NCI-H1436 (cell line): ENCODE measurements at places on chromosomes 11 and 22.

- DNase-seq, result no peak
Observed at GRCh38 chr11:86128914-86129313, 60.0 kb upstream of the PICALM start.

DNA sequence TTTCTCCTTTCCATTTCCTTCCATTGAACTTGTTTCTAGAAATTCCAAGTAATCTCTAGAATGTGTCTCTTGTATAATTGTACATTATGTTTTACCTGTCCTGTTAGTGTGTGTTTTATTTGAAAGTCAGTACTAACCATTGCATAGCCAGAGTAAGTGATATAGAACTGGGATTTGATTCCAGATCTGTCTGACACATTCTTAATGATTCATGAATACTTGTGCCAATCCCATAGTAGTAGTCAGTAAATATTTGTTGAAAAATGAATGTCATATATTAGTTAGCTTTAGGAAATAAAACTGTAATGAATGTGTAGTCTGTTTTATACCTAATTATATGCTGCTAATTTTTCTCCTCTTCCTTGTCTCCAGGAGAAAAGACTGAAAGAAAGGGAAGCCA is 186.9 kb downstream of the DDX10 start:
- no peak for DNase-seq

GRCh38 chr11:103659206-103659618 is 377.2 kb upstream of the DDI1 start:
- no peak for DNase-seq

DNA sequence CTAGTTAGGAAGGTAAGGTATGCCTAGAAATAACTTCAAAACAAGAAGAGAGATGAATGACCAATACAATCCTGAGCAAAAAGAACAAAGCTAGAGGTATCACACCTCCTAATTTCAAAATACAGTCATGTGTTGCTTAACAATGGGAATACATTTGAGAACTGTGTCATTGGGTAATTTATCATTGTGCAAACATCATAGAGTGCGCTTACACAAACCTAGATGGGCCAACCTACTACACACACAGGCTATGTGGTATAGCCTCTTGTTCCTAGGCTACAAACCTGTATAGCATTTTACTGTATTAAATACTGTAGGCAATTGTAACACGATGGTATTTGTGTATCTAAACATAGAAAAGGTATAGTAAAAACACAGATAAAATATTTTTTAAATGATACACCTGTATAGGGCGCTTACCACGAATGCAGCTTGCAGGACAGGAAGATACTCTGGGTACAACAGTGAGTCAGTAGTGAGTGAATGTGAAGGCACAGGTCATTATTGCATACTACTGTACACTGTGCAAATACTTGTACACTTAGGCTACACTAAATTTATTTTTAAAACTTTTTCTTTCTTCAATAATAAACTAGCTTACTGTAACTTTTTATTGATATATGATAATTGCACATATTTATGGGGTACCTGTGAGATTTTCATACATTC is 48.2 kb downstream of the STK33 start:
- no peak for DNase-seq

DNA sequence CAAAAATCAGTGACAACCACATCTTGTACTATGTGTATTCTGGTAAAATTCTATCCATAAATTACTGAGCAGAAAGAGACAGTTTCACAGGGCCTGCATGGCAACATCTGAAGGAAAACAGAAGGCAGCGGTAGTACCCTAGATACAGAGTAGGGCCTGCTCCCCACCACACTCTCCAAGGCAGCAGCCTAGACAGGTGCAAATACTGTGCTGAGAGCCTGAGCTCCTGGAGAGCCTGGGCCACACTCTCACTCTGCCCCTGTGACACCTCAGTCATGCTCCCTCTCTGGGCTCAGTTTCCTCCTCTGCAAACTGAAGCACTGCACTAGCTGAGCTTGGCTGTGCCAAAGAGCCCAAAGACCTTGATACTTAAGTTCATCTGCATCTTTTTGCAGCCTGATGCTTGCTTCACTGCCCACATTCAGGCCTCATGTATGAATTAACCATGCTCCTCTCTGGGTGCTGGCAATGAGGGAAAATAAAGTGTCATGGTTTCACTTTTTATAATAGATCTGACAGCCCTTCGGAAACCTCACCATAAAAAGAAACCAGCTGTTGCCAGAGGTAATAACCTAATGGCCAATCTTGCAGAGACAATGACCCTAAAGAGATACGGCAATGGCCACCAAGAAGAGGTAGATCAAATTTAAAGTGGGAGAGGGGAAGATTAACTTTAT is 104.7 kb downstream of the PLEKHA7 start:
- no peak for DNase-seq

DNA sequence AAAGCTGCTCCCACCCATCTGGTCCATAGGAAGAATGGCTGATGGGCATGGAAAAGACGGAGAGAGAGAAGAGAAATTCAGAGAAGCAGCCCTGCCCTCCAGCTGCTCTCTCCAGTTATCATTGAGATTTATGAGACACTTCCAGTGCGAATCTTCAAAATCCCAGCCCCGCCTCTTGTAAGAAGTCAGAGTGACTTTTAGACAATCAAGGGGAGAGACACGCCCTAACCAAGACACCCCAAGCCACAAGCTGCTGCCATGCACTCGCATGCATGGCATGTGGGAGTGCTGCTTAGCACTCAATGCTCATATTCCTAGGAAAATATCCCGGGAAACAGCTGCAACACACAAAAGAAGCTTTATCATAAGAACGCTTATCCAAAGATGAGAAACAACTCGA is 110.6 kb upstream of the BID start:
- DNase-seq, result no peak

GRCh38 chr11:72815110-72815618 is 953 bp downstream of the ATG16L2 start:
- DNase-seq, result no peak

DNA sequence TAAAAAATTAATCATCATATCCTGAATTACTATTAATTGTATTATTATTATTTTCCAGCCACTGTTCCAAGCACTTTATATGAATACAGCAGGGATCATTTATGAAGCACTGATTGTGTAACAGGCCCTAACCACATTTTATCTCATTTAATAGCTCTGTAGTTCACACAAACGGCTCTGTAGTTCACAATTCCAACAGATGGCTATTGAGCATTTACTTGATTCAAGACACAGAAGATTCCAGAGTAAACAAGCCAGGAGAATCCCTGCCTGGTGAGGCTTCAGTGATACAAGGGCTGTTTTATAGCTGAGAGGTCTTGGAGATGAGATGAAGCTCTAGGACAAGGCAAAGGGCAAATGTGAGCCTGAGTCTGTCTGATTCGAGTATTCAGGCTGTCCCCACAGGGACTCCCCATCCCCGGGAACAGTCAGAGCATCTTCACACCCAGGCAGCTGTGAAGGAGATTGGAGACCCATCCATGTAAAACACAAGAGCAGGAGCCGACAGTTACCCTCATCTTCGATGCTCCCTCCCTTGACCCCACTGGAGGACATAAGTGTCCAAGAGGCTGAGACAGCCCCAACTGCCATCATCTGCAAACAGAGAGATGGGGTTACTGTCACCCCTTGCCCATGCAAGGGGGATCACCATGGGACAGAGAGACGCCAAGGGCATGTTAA is 222.5 kb downstream of the MN1 start:
- DNase-seq, result no peak

DNA sequence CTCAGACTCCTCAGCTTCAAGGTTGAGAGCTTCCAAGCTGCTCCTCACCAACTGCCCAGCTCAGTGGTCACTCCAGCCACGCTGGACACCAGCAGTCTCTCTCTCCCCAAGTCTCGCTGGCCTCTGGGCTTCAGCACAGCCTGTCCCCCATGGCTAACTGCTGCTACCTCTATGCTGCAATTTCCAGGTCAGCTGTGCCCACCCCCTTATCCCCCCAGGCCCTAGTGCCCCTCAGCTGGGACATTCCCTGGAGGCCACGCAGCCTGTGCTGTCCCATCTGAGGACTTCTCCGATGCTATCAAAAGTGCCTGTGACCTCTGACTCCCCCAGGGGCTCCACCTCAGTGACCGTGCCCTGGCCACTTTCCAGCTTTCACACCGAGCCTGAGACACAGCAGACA is 37.5 kb upstream of the PHF21B start:
- no peak for DNase-seq

DNA sequence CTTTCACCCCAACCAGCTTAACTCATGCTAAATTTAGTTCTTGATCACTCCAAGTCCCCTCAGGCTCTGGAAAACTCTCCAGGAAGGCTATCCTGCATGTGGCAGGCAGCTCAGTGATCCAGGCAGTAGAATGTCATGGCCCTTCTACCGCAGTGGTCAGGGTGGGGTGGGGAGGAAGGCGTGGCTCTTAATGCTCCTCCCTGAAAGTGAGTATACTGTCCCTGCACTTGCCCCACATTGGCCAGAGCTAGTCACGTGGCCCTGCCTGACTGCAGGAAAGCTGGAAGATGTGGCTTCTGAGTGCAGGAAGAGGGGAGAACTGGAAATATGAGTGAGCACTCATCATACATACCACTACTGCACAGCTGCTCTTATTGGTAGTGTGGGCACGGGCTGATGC is 102.1 kb downstream of the GRAMD1B start:
- DNase-seq, result no peak

GRCh38 chr11:122159173-122159721 is 43.2 kb upstream of the BLID start:
- DNase-seq, result no peak

GRCh38 chr11:12170984-12171383 is 60.6 kb downstream of the MICAL2 start:
- no peak for DNase-seq

- no peak for DNase-seq
Observed at GRCh38 chr11:67024410-67024809, 1.5 kb downstream of the SYT12 start.

GRCh38 chr11:103773537-103773936 is 262.9 kb upstream of the DDI1 start:
- no peak for DNase-seq

DNA sequence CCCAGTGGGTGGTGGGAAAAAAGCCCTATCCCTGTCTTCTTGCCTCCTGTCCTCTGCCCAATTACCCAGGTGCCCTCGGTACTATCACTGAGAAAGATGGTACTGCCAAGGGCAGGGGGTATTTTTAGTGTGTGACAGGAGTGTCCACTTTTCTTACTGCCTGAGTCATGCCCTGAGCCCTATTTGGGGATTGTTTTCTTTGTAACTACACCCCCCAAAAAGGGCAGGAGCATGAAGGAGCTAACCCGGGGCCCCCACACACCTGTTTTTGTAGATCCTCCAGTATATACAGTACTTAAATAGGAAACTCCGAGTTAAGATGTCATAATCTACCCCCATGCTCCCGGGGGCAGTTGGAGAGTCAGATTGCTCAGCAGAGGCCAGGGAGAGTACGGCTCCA is 3.8 kb downstream of the SMTNL1 start:
- DNase-seq, result no peak

GRCh38 chr11:2381494-2382128 is 4.5 kb downstream of the CD81 start:
- no peak for DNase-seq

- no peak for DNase-seq
Observed at GRCh38 chr11:112861356-112861755, 99.9 kb upstream of the NCAM1 start.

DNA sequence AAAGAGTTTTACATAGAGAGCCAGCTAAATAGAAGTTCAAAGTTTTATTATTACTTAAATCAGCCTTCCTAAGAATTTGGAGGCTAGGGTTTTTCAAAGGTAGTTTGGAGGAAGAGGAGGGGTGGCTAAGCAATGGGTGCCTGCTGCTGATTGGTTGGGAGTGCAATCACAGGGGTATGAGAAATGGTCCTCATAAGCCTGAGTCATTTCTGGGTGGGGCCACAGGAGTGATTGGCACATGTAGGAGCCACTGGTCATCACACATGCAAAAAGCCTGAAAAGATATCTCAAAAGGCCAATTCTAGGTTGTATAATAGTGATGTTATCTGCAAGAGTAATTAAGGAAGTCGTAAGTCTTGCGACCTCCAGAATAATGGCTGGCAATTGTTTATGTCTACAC is 12.9 kb downstream of the OR51L1 start:
- DNase-seq, result no peak

DNA sequence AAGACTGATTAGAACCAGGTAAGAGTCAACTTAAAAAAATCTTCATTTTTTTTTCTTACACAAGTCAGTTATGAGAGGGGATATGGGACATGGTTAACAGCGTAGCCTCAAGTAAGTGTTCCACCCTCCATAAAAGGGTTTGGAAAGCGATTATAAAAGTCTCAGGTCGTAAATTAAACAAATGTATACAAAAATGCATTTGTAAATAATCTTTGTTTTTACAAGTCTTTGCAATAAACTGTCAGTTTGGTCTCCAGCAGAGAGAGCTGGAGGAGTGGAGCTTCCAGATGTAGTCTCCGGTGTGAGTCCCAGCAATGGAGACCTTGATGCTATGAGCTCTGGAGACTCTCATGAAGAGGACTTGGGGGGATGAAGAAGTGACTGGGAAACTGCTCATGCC is 99.8 kb upstream of the TP53AIP1 start:
- no peak for DNase-seq

- DNase-seq, result no peak
Observed at GRCh38 chr11:87185228-87185627, 147.5 kb downstream of the TMEM135 start.

DNA sequence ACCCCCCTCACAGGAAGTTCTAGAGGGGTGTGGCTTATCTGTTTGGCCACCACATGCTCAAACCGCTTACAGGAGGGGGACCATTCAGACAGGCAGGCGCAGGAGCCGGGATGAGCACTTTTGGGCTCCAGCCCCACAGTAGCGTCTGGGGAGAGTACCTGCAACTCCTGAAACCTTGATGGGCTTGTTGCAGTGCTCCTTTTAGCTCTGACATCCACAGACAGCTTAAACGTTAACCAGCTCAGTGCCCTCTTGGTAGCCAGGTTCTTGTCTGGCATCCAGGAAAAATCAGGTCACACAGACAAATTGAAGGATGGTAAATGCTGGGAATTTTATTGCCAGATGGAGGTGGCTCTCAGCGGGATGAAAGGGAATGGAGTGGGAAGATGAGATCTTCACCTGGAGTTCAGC is 326.3 kb downstream of the ETS1 start:
- DNase-seq, result no peak

- no peak for DNase-seq
Observed at GRCh38 chr11:110069158-110069737, 23.9 kb upstream of the ZC3H12C start.

- DNase-seq, result no peak
Observed at GRCh38 chr11:75652936-75653335, 15.9 kb downstream of the MAP6 start.

GRCh38 chr22:45454275-45454674 is 40.8 kb downstream of the RIBC2 start:
- no peak for DNase-seq
